Inflammatory macrophage treated with lipopolysaccharide for 1 hour (primary cell): ENCODE measurements at places on chromosomes 1 and 21.
A peak's percentile ranks its signal among the peaks of the same experiment; 100 is the strongest.

DNA sequence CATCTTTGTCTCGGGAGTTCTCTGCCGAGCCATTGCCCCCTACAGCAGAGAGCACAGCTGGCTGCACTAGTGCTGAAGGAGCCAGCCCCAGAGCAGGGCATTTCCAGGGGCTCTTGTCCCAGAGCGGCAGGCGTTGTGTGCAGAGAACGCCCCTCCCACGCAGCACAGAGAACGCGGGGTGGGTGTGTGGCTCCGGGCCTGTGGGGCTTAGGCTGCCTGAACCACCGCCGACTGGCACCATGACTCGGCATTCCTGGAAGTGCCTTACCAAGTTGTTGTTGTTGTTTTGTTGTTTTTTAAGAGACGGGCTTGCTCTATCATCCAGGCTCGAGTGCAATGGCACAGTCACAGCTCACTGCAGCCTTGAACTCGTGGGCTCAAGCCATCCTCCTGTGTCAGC is 15.8 kb upstream of the DIP2A start:
- DNase-seq, result no peak

GRCh38 chr1:107016376-107016978 is 40.0 kb upstream of the PRMT6 start:
- DNase-seq, result no peak

DNA sequence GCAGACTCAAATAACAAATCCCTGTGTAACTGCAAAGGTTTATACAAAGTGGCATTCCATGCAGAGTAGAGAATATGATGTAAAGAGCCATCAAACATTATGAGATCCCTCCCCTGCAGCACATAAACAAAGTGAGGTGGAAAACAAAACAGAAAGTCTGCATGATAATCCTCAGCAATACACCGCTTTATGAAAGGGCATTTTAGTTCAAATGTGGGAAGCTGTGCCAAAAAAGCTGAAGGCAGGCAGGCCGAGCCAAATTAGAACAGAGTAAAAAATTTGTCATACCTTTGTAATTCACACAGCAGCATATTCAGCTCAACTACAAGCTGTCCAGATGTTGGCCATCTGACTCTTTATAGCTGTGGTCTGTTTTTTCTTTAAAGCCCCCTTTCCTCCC is 113.5 kb downstream of the LHX9 start:
- DNase-seq, result no peak

DNA sequence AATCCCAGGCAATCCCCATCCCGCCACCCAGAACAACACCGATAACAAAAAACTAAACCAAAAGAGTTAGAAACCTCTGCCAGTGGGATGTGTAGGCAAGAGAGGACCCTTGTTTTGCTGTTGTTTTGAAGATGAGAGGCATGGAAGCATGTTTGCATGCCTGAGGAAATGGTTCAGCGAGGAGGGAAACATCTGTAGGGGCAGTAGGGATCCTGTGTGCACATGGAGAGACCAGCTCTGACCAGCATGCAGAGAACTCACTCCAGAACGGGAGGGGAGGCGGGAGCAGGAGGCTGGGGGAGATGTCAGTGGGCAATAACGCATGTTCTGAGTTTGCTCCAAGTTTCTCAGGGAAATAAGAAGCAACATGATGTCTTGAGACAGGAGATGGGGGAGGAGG is 5.3 kb downstream of the CLDN14 start:
- DNase-seq, result no peak

DNA sequence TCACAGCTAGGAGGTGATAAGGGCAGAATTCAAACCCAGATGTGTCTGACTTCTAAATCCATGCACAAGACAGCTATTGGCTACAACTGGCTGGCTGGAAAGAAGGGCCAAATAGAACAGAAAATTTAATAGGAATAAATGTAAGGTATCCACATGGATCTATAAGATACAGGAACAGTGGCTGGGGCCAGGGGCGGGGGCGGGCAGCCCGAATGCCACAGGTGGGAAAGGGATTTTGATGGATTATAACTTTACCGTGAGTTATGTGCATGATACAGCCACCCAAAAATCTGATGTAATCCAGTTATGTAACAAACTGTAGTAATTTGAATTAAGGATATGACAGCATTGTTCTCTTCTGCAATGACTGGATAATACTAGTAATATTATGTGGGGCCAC is 87.0 kb upstream of the COA6 start:
- DNase-seq, result no peak

DNA sequence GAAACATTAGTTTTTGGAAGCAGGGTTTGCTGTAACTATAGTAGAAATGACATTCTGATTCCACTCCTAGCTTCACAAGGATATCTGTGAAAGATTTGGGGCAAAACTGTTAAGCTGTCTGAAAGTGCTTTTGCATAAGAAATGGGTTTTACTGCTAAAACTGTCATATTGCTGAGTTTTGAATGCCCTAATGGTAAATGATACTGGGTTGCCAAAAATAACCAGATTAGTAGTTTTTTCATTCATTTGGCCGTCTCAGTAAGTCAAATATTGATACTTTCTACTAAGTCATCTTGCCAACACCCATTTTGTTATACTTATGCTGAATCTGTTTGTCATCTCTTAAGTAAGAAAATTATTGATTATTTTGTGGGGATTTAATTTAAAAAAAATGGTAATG is 399 bp upstream of the PTPRC start:
- no peak for DNase-seq

DNA sequence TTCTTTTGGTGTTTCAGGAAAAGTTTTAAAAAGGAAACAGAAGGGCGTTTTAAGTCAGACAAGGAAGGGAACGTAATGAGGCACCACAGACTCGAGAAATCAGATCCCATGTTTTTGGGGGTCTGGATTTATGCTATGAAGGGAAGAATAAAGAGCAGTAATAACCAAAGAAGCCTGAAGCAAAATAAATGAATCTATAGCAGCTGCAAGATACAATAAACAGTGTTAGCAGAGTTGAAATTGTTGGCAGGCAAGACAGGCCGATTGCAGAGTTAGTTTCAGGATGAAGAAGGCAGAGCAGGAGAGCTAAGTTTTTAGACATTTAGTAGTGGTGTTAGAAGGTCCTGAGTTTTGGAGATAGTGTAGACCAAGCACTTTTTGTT is 425 bp downstream of the DDR2 start:
- DNase-seq, result no peak

DNA sequence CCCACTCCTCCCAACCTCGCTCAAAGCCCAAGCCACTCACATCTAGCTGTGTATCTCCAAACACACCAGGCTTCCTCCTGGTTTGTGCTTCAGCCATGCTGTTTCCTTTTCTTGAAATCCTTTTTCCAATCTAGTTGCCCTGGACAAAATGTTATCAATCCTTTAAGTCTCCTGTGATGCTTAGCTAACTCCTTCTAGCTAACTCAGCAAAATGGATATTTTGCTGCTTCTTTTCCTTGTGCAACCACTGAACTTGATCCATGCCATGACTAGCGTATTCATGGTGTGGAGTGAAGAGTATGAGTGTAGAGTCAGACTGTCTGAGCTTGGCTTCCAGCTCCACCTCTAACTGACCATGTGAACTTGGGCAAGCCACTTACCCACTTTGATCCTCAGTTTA is 33.9 kb upstream of the FAM78B start:
- DNase-seq, result no peak

DNA sequence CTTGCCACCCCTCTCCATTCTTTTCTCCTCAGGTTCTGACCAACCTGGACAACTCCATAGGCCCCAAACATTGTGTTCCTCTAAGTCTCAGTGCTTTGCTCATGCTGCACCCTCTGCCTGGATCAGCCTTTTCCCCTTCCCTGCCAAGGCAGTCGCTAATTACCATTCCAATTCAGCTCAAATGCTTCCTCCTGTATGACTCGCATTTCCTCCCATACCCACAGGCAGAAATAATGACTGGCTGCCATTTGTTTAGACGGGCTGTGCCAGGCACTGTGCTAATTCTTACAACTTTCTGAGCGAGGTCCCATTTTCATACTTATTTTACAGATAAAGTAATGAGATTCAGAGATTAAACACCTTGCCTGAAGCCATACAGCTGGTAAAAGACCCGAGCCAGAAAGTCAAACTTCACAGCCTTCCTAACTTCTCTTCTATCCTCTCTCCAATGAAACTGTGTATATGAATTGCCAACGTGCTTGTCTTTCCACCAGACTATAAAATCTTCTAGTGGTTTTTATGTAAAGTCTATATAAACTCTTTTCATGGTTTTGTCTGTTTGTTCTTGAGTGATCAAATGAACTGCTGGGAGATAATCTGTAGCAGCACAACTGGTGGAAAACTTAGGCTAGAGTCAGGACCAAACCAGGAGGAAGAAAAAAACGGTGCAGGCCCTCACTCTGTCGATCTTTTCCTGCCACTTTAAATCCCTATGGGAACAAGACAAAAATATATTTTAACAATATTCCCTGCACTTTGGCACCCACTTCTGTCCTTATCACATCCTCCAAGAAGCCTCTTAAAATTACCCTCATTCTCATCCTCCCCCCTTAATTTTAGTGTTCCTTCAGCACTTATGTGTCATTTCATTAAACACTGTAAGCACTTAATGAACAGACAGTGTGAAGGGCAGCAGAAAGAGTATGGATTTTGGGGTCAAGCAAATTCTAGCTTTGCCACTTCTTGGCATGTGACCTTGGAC is 33.7 kb downstream of the RAB3B start:
- no peak for DNase-seq

DNA sequence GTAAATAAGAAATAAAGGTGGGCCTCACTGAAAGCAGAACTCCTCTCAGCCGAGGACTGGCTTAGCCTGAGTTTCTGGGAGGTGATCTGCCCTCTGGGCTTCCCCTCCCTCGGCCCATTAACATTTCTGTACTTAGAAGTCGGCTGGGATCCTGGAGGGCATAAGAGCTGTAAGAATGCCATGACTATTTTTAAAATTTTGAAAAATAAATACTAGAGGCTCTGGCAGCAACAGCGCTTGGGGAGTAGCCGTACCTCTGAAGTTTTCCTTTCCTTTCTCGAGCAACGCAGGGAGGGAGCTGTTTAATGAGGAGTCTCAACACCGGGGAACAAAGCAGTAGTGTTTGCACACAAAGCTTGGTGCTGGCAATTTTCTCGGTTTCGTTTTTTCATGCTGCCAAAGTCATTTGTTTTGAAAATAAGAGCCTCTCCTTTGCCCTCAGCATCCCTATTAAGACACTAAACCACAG is 498.7 kb downstream of the SMYD3 start:
- DNase-seq, result no peak

- DNase-seq, result peak; percentile 55
Observed at GRCh38 chr1:15328351-15329103, 81.2 kb upstream of the EFHD2 start.

- DNase-seq, result no peak
Observed at GRCh38 chr21:33897739-33898138, 17.9 kb downstream of the ATP5PO start.

GRCh38 chr1:30532621-30533020 is 190.8 kb downstream of the MATN1 start:
- no peak for DNase-seq

- DNase-seq, result peak; percentile 16
Observed at GRCh38 chr21:21101911-21102310, 103.7 kb downstream of the NCAM2 start.

DNA sequence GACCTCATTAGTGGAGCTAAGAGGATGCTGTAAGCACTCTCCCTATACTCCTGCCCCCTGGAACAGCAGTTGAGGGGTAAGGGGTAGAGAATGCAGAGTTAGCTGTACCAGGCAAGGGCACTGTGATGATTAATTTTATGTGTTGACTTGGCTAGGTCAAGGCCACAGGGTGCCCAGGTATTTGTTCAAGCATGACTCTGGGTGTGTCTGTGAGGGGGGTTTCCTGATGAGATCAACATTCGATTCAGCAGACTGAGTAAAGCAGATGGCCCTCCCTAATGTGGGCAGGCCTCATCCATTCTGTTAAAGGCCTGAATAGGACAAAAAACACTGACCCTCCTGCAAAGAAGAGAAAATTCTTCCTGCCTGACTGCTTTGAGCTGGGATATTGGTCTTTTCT is 110.8 kb downstream of the KCND3 start:
- DNase-seq, result no peak

GRCh38 chr1:200182701-200183100 is 155.2 kb downstream of the NR5A2 start:
- no peak for DNase-seq

- no peak for DNase-seq
Observed at GRCh38 chr1:194042736-194043135, 856.3 kb upstream of the B3GALT2 start.

DNA sequence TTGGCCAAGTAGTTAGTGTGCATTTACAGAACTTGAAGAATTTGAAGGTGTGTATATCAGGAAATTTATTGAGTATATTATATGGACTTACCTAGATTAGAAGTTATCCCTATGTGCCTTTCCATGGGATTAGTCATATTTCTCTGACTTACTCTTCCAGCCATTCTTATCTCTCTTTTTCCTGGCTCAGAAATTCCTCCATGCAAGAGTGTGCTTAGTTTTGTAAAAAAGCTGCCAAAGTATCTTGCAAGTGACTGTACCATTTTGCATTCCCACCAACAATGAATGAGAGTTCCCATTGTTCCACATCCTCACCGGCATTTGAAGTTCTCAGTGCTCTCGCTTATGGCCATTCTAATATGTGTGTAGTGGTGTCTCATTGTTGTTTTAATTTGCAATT is 82.2 kb upstream of the GUCA2B start:
- no peak for DNase-seq

- no peak for DNase-seq
Observed at GRCh38 chr1:27527890-27528817, 38.2 kb upstream of the WASF2 start.

DNA sequence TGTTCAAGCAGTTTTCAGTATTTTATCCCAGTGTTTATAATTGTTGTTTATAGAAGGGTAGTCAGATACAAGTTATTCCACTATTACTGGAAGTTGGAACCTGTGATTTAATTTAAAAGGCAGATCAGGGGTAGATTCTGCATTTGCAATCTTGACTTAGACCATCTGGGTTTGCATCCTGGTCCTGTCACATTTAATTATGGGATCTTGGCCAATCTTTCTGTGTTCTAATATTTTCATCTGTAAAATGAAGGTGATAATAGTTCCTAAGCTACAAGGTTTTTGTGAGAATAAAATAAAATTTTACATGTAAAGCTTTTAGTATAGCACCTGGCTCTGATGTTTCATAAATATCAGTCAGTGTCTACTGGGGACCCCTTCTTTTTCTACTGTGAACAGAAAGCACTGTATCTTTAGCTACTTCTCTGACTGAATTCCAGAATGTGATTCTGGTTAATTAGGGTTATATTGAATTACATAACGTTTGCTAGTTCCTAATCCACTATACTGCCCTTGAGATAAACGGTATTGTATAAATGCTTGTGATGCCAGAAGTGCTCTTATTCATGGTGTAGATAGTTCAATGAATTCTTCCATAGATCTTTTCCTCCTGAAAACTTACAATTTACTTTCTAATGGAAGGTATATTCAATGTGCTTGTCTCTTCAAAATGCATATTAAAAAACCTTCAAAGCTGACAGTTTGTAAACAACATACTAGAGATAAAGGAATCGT is 131.0 kb downstream of the KCNK1 start:
- DNase-seq, result no peak

GRCh38 chr1:58197811-58198210 is 348.7 kb downstream of the OMA1 start:
- DNase-seq, result no peak

- no peak for DNase-seq
Observed at GRCh38 chr1:224730540-224730939, 114.4 kb downstream of the CNIH3 start.

GRCh38 chr1:76408303-76408702 is 333.8 kb downstream of the ST6GALNAC3 start:
- no peak for DNase-seq
